Stimulated activated CD4-positive, alpha-beta T cell treated with anti-CD3 and anti-CD28 coated beads, Interleukin-4, amount 100 ng/mL, for 1 hour (primary cell): ENCODE measurements at places on chromosomes 7 and 10.

- DNase-seq: no peak
Observed at GRCh38 chr7:139563856-139564255, 40.4 kb downstream of the CLEC2L start.

GRCh38 chr10:74926791-74927585 is 100.6 kb downstream of the KAT6B start:
- DNase-seq: no peak

DNA sequence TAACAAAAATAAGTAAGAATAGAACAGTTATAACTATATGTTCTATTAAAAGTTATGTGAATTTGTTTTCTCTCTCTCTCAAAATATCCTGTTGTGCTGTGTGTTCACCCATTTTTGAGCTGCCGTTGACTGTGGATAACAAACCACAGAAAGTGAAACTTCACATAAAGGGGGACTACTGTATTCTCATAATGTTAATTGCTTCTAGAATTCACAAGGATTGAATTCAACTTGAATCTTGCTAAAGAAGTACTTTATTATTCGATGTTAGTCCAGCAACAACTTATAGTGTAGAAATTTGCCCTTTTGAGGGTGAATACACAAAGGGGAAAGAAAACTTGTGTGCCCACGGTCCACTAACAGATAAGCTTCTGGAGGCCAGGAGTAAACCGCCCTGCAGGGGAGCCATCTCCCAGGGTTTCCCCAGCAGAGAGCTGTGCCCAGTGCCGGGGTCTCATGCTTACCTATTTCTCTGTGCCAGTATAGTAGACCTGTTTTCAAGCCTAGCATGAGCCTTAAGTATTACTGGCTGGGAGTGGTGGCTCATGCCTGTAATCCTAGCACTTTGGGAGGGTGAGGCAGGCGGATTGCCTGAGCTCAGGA is 87.1 kb downstream of the KAT6B start:
- no peak for DNase-seq

GRCh38 chr7:40009301-40009700 is 59.2 kb downstream of the CDK13 start:
- DNase-seq: no peak

GRCh38 chr7:55247428-55247827 is 117.7 kb upstream of the LANCL2 start:
- DNase-seq: no peak

GRCh38 chr10:6014241-6014761 is 37.0 kb upstream of the IL15RA start:
- no peak for DNase-seq

GRCh38 chr10:43090188-43090587 is 13.3 kb downstream of the RET start:
- DNase-seq: no peak

GRCh38 chr7:25482631-25483030 is 254.3 kb upstream of the NPVF start:
- DNase-seq: no peak

DNA sequence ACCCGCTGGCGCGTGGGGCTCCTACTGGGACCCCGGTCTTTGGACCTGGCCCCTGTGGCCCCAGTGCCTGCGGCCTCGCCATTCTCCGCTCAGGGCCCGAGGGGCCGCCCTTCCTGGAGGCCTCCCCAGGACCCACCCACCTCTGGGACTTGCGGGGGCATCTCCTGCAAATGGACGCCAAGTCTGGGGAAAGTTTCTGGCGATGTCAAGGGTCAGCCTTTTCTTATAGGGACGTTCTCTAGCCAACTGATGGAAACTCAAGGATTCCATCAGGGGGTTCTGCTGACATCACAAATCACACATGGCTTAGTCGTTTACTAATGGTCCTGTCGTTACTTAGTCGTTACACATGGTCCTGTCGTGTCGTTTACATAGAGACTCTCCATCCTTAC is 57.7 kb upstream of the RHOBTB1 start:
- no peak for DNase-seq

DNA sequence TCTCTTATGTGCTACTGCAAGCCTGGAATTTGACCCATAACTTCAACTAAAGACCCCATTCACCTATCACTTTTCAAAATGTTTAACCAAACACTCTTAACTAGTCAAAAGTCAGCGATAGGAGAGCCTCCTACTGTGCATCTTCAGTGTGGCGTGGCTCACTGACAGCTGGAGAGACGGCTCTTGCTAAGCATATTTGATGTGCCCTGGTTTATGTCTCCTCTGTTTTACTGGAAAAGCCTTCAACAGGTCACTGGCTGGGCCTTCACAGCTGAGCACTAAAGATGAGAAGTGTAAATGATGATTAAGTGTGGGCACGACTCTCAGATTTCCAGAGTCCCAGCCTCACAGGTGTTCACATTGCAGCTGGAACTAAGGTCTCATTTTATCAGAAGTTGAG is 472.1 kb downstream of the SEMA3D start:
- DNase-seq: no peak

DNA sequence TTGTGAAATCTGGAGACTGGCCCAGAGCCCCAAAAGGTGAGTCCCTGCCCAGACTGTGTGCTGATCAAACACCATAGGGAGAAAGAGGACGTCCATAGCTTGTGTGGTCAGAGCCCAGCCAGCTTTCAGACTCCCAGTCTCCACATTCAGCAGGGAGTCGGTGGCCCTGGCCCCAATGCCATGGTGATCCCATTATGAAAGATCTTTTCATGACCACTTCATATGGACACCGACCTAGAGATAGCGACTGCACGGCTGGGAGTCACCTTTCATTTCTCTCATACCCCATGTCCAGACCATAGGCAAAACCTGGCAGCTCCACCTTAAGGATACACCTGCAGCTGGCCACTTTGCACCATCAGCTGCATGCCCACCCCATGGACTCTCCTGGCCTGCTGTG is 126.4 kb downstream of the ARHGAP22 start:
- DNase-seq: no peak

DNA sequence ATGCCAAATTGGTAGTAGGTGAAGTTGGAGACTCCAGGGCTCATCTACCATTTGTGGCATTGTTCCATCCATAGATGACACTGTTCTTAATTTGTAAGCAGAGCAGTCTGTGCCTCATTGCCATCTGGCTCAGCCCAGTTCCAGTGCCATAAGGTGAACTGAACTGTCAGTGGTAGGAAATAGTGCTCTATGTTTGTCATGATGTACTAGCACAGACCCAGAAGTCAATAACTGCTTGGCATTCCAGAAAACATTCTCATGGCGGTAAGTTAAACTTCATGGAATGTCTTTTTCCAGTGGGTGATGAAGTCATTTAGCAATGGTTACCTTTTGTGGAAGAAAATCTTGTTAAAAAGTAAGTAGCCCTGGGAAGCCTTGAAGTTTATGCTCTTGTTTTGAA is 302.7 kb downstream of the SUGCT start:
- no peak for DNase-seq

- DNase-seq: peak; percentile 45
Observed at GRCh38 chr7:105581066-105581811, at the start of gene EFCAB10. TSS of gene EFCAB10 (minus strand) at chr7:105581493. CDS start at chr7:105581463, 30 bp downstream.

- DNase-seq: no peak
Observed at GRCh38 chr10:13661256-13661655, 74.5 kb downstream of the PRPF18 start.

DNA sequence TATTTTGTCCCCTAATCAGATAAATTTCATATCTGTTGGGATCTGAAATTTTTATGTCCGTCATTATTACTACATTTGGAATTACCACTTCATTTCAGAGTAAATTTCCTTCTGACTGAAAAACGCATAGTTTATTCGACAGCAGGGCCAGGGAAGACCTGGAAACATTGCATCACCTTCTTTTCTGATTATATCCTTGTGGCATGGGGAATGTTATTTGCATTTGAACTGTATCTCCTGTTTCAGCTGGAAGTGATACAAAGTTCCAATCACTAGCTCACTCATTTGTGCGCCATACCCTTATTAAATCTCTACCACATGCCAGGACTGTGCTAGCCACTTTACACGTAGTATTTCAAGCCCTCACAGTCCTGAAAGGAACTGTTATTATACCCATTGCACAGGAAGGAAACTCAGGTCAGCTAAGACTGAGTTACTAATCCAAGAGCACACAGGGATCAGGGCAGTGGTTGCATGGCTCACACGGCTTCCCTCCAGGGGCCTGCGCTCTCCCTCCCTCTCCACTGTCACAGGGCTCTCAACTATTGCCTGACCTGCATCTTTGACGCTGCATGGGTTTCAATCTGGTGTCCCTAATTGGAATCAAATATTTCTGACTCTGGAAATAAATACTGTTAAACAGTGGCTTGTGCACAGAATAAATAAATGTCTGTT is 84.4 kb upstream of the NANOS1 start:
- no peak for DNase-seq

DNA sequence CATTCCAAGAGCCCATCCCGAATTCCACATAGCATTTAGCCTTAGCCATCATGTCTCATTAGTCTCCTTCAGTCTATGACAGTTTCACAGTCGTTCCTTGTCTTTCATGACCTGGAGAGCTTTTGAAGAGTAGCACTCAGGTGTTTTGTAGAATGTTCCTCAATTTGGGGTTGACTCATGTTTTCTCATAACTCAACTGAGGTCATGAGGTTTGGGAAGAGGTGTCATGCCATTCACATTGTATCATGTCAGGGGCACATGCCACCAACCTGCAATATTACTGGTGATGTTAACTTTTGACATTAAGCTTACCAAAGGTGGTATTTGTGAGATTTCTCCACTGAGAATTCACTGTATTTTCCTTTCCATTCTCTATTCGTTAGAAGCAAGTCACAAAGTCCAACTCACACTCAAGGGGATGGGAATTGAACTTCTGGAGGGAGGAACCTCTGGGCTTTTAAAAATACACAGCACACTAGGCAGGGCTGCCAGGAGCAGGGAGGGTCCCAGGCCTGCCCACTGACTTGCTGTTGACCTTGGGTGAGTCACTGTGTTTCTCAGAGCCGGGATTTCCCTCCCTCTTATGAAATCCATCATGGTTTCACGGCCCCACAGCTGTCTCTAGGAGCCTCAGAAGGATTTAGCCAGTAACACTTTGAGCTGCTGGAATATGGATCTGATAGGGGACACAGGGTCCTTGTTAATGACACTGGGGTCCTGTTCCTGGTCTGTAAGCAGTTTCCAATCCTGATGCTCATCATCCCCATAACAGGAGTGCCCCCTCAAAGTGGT is 74.4 kb upstream of the TCF7L2 start:
- DNase-seq: no peak
